ENCODE measurements at places on chromosomes 16 and 17.
A peak's percentile ranks its signal among the peaks of the same experiment; 100 is the strongest.

DNA sequence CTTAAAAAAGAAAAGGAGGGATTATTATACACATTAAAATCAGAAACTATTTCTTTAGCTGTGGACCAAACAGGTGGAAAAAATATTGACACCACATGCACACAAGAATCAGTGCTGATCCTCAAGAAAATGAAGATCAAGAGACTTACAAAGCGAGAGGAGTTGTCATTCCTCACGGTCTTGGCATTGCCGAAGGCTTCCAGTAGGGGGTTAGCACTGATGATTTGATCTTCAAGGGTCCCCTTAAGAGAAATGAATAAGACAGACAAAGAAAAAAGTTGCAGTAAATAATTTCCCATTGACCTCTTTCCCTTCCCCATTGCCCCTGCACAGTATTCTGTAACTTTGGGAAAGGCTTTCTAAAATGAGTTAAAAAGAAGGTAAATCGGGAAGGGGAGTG, 6.0 kb downstream of the MYH4 start:
- DNase-seq, result no peak

GRCh38 chr16:8751481-8752311, 45.7 kb downstream of the TMEM186 start:
- DNase-seq, result no peak

DNA sequence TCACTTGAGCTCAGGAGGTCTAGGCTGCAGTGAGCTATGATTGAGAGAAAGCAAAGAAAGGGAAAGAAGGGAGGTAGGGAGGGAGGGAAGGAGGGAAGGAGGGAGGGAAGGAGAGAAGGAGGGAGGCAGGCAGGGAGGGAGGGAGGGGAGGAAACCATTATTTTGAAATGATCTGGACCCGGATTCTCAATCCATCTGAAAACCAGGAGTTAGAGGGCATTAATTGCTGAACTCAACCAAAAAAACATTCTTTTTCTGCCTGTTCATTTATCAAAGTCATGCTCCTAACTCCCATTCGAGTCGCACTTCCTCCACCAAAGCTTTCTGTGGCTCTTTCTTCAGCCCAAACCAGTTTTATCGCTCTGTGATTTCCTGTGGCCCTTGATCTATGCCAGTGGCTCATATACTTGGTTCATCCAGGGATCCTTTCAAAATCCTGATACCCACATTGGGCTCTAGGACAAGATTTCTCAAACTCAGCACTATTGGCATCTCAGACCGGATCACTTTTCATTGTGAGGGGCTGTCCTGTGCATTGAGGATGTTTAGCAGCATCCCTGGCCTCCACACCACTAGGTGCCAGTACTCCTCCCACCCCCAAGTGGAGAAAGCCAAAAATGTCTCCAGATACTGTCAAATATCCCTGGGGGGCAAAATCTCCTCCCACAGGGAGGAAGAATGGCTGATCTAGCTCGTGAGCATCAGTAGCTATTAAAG, 38.2 kb downstream of the CMTM4 start:
- no peak for DNase-seq

DNA sequence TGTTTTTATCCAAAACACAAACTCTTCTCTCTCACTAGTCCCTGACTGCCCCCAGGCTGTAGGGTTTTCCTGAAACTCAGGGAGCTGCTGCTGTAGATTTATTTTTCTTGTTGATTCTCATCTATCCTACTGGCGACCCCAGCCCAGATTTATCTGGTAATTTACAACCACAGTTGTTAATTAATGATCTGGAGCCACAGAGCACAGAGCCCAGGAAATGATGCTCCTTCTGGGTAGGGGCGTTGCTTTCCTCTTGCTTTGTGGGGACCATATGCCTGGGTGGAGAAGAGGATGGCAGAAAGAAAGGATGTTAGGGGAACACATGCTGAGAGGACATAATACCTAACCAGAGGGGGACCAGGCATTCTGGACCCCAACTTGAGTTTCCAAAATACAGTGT, 7.4 kb upstream of the ETV4 start:
- DNase-seq, result no peak

DNA sequence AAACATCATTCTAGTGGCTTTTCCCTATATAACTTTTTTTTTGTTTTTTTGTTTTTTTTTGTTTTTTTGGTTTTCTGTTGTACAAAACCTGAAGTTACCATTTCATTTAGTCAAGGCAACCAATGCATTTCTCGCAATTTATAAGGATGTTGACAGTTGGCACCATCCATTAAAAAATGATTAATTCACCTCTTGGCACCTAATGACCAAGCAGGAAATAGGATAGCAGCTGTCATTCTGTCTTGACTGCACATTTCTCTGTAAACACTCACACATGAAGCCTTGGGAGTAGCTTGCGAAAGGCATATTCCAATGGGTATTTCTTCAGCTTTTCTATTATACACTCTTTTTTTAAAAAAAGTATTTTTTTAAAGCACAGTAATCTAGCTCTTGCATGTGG, 77.5 kb downstream of the SYCE1L start:
- DNase-seq, result no peak

DNA sequence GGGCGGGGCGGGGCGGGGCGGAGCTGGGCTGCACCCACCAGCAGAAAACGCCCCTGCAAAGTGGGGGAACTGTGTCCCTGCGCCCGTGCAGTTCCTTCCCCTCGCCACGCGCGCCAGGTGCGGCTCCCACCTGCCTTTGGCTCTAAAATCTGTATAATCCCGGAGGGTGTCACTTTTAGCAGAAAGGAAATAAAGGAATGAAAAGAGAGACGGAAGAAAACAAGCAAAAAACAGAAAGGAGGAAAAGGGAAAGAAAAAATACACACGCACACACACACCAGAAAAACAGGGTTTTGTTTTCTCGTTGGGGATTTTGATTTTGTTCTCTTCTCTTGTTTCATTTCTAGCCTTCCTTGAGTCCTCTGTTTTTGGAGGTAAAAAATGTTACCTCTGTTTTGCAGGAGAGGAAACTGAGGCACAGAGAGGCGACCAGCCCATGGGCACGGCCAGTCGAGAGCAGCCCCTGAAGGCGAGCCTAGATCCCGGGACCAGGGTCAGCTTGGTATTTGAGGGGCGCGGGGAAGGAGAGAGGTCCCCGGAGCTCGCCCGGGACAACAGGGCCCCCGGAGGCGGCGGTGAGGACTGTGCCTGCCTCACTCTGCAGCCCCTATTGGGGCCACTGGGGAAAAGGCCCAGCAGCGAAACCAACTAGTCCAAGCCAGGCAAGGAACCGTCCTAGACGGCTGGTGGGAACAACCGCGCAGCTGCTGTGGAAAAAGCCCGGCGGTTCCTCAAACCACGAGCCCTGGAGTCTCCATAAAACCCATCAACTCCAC, 594 bp upstream of the CARHSP1 start:
- DNase-seq, result no peak

DNA sequence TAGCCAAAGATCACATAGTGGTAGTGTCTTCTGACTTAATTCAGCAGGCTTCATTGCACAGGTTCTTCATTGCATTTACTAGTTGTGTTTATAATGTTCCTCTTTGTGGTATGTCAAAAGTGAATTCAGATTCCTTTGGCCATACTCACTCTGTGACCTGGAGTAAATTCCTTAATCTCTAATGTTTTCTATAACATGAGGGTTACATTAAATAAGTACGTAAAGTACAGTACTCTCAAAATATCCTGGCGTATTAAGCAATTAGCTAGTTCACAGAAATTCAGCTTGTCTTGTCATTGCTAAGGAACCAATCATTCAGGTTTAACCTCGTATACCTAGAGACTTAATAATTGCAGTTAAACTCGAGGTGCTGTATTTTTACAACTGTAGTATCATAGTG, 4.2 kb downstream of the RPS6KB1 start:
- no peak for DNase-seq

DNA sequence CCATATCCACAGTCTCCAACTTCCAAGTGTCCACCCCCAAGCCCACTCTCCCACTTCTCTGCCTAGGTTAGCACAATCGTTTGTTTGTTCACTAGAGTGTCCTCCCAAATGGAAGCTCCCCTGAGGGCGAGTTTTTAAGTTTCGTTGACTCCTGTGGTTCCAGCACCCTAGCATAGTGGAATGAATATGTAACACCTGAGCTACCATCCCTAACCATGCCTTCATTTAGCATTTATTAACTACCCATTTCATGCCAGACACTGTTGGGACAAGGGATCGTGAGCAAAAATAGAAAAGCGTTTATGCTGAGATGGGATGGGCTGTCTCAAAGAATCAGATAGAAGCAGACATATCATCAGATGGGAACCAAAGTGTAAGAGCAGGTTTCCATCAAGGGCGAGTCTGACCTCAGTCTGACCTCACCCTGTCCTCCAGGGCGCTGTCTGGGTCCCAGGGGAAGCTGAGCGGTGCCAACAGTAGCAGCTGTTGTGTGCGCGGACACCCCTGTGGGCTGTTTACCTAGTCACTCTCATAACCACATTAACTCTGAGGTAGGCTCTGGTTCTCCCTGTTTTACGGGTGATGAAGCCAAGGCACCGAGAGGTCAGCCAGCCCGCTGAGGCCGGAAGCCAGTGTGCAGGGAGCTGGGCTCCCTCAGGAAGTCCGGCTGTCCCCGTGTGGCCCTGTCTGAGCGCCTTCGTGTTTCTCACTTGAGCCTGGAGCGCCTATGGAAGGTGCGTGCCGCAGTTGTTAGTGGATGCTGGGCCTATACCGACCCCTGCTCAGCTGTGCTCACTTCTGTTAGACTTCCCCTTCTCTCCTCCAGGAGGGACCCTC, 6.2 kb downstream of the CNP start:
- peak; percentile 74 for DNase-seq

DNA sequence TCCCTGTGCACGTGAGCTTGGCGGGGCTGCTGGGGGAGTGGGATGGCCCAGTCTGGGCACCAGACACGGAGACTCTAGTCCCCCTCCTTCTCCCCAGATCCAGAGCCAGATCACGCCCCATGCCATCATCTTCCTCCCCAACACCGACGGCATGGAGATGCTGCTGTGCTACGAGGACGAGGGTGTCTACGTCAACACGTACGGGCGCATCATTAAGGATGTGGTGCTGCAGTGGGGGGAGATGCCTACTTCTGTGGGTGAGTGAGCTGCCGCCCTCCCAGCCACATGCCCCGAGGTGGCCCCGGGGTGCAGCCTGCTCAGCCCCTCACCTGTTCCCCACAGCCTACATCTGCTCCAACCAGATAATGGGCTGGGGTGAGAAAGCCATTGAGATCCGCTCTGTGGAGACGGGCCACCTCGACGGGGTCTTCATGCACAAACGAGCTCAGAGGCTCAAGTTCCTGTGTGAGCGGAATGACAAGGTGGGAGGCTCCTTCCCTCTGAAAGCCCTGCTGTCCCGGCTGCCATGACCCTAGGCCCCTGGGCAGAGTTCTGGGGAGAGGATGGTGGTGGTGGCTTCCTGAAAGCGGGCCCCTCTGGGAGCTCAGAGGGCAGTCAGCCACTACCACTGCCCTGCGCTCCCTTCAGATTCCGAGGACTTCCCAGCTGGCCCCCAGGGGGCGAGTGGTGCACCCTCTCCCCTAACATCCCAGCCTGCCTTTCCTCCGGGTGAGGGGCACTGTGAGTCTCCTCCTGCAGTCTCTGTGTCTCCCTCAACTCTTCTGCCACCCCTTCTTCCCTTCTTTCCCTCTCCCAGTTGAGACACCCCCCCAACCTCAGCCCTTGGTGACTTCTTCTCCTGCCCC, 2.8 kb upstream of the C17orf107 start:
- DNase-seq, result no peak

DNA sequence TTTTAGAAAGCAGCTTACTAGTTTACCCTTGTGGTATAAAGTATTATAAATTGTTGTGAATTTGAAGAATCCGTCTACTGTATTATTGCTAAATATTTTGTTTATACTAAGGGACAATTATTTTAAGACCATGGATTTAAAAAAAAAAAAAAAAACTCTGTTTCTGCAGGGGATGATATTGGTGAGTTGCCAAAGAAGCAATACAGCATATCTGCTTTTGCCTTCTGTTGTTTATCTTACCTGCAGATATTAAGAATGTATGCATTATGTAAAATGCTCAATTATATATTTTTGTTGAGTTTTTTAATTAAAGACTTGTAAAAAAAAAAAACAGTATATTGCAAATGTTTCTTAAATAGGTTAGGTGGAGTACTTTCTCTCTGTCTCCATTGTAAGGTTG, 19.4 kb downstream of the WSB1 start:
- no peak for DNase-seq

DNA sequence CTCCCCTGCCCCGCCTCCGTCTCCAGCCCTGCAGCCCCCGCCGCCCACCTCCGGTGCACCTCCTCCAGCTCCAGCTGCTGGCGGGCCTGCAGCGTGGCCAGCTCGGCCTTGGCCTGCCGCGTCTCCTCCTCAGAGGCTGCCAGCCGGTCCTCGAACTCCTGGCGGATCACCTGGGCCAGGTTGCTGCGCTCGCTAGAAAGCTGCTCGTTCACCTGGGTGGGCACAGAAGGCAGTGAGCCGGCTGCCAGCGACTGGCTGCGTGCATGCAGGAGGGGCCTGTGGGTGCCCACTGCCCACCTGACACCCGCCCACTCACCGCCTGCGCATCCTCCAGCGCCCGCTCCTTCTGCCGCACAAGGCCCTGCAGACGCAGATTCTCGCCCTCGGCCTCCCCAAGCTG, 24.6 kb upstream of the AATK start:
- DNase-seq, result no peak

- DNase-seq, result no peak
Observed at GRCh38 chr17:82120148-82120547, 22.1 kb upstream of the FASN start.

DNA sequence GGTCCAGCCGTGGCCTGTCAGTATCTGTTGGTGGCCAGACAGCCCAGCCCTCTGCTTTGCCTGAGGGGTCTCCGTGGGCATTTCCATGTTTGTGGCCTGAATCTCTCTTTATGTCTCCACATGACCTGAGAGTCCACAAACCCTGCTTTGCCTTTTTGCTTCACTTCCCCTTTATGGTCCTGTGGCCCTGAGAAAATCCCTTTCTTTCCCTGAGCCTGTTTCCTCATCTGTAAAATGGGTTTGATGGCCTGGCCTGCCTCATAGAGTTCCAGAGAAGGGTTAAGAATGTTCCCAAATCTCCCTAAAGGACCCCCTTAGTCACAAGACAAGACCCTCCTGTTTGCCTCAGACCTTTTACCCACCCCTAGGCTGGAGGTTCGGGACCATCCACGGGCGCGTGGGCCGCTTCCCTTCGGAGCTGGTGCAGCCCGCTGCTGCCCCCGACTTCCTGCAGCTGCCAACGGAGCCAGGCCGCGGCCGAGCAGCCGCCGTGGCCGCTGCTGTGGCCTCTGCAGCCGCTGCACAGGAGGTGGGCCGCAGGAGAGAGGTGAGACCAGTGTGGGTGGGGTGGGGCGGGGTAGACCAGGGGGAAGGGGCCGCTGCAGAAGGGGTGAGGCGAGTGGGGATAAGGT, 26.2 kb upstream of the ALKBH5 start:
- DNase-seq, result no peak

DNA sequence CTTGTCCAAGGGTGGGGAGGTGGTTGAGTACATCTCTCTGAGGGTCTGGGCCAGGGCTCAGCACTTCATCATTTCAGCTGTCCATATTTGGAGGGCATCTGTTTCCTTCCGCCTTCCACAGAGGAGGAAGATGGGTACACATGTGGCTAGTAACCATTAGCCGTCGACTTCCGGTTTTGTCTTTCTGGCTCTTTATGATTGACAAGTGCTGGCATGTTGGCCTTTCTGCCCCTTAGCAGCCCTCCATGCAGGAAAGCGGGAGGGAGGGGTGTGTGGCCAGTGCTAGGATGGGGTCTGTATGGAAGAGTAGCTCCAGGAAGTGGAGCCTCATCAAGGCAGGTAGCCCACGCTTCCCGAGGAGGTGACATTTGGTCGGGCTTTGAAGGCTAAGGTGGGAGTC, 69.6 kb downstream of the RAI1 start:
- no peak for DNase-seq

Measured in NCI-H2081 treated with DMSO at 0.1 percent for 48 hours (cell line).